ENCODE measurements at places on chromosomes 5 and 9.

DNA sequence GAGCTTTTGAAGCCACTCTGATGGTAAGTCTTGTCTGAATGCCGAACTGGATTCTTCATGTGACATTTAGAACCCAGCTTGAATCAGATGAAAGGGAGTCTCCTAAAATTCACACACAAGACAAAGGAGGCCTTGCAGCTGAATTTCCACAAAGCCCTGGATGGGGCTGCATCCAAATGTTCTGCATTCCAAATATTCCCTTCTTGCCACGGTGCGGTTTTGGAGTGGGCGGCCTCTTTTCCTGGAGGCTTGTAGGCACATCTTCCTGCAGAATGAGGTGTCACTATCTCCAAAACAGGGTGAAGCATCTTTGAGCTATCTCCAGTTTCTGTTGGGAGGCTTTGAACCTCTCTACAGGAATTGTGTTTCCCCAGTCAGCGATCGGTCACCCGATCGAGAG is 342.7 kb downstream of the ARHGEF28 start:
- no peak for DNase-seq

- DNase-seq: no peak
Measured at GRCh38 chr5:176979669-176980068, 26.9 kb downstream of the UIMC1 start.

DNA sequence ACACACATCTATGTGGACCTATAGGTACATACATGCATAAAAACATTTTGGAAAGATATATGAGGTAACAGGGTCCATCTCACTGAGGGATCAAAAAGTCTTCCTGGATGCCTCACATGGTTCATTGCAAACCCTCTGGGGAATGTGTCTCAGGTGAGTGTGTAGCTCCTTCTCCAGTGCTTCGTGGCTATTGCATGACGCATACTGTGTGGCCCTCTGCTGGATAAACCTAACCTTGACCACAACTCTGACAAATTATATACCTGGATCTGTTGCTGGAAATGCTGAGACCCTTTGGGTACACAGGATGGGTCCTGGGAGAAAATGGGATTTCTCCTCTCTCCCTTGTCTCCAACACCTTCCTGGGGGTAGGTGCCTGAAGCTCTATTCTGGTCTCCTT is 91.9 kb downstream of the JAKMIP2 start:
- no peak for DNase-seq

DNA sequence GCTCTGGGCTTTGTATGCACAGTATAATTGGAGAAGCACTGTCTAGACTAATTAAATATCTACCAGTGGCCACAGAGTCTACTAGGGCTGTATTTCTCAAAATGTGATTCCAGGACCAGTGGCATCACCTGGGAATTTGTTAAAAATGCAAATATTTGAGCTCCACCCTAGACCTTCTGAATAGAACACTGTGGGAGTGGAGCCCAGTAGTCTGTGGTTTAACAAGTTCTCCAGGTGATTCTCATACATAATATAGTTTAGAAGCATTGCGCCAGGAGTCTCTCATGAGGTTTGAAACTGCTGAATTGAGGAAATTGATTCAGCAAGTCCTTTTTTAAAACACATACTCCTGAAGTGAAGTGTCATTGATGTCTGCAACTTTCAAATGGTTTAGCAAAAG is 74.7 kb downstream of the FCHO2 start:
- no peak for DNase-seq

- no peak for DNase-seq
Measured at GRCh38 chr9:77714077-77714549, 66.0 kb upstream of the GNA14 start.

GRCh38 chr9:35791297-35791921 is at the start of gene NPR2:
Gene NPR2, plus strand, starts transcription at chr9:35791591. Its CDS starts 818 bp downstream, at chr9:35792409.
- no peak for DNase-seq

- no peak for DNase-seq
Measured at GRCh38 chr5:141845371-141845851, 32.8 kb downstream of the PCDH1 start.

Measured in ascending aorta (tissue), 2 donors.